Tibial nerve (tissue), 4 donors: ENCODE measurements at places on chromosomes 6 and 20.

- peak; percentile 62 for DNase-seq
- no peak overlapping the region for H3K27ac ChIP-seq
- peaks cover 25% of the 10 kb centered on the region for H3K4me1 ChIP-seq
- no peaks in the 10 kb centered on the region for H3K27me3 ChIP-seq
- no peaks in the 10 kb centered on the region for H3K36me3 ChIP-seq
- H3K4me3 ChIP-seq = no peak overlapping the region
Measured at GRCh38 chr20:57212534-57213276, 53.7 kb downstream of the BMP7 start.

GRCh38 chr6:43089467-43089866, 13.4 kb downstream of the PTK7 start:
- no peak overlapping the region for H3K27ac ChIP-seq
- no peak overlapping the region for H3K4me3 ChIP-seq
- H3K36me3 ChIP-seq = no peaks in the 10 kb centered on the region
- H3K27me3 ChIP-seq = no peaks in the 10 kb centered on the region
- no peak for DNase-seq

GRCh38 chr20:49447946-49448809, 34.3 kb downstream of the KCNB1 start:
- no peak overlapping the region for H3K27ac ChIP-seq
- H3K4me1 ChIP-seq = no peaks in the 10 kb centered on the region
- no peaks in the 10 kb centered on the region for H3K36me3 ChIP-seq
- peak; percentile 58 for DNase-seq
- H3K27me3 ChIP-seq = no peaks in the 10 kb centered on the region

GRCh38 chr6:136401749-136402148, 112.1 kb upstream of the BCLAF1 start:
- H3K27me3 ChIP-seq = no peaks in the 10 kb centered on the region
- DNase-seq = no peak
- no peak overlapping the region for H3K27ac ChIP-seq
- H3K36me3 ChIP-seq = no peaks in the 10 kb centered on the region
- no peak overlapping the region for H3K4me3 ChIP-seq
- H3K4me1 ChIP-seq = no peaks in the 10 kb centered on the region

GRCh38 chr6:70675822-70676221, 8.1 kb downstream of the SMAP1 start:
- H3K27ac ChIP-seq = no peak overlapping the region
- H3K4me3 ChIP-seq = no peak overlapping the region
- H3K36me3 ChIP-seq = no peaks in the 10 kb centered on the region
- no peak for DNase-seq

DNA sequence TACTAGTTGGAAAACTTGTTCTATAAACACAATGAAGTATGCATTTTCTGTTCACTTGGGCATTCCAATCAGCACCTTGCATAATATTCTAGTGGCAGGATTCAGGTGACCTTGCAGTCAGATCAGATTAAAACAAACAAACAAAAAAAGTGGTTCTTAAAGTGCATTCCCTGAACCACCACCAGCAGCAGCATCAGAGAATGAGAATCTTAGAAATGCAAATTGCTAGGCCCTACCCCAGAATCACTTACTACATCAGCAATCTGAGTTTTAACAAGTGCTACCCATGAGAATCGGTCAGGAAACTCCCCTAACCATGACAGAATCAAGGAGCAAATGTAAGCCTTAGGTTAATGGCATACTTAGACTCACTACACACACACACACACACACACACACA, 41.7 kb downstream of the SNAP25 start:
- no peaks in the 10 kb centered on the region for H3K27me3 ChIP-seq
- no peaks in the 10 kb centered on the region for H3K36me3 ChIP-seq
- H3K4me3 ChIP-seq = no peak overlapping the region
